ENCODE measurements at places on chromosomes 3 and 15.
A peak's percentile ranks its signal among the peaks of the same experiment; 100 is the strongest.

DNA sequence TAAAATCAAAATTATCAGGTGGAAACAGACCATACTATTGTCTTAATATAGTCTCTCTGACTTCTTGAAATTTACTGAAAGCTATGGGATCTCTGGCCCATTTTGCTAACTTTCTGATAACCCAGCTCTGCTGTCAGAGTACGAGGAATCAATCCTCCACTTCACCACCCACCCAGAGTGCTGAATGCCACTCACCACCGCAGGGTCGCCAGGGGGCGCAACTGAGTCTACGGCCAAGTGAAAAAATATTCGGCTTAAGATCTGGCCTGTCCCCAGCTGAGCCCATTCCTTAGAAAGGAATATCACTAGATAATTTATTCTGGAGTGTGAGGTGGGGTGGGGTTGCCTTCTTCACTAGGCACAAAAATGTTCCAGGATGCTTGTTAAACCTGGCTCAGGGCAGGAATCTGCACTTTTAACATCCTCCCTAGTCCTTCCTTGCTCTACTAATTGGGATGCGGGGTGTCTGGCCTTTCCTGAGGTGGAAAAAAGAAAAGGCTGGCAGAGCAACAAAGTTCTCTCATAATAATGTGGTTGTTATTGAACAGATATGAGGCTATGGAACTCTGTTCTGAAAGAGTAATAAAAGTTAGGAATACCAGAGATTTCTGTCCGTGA is 520.6 kb downstream of the MFSD1 start:
- no peak for DNase-seq

- no peak for DNase-seq
These were observed 65.3 kb downstream of the TGFBR2 start for GRCh38 chr3:30671527-30672286.

DNA sequence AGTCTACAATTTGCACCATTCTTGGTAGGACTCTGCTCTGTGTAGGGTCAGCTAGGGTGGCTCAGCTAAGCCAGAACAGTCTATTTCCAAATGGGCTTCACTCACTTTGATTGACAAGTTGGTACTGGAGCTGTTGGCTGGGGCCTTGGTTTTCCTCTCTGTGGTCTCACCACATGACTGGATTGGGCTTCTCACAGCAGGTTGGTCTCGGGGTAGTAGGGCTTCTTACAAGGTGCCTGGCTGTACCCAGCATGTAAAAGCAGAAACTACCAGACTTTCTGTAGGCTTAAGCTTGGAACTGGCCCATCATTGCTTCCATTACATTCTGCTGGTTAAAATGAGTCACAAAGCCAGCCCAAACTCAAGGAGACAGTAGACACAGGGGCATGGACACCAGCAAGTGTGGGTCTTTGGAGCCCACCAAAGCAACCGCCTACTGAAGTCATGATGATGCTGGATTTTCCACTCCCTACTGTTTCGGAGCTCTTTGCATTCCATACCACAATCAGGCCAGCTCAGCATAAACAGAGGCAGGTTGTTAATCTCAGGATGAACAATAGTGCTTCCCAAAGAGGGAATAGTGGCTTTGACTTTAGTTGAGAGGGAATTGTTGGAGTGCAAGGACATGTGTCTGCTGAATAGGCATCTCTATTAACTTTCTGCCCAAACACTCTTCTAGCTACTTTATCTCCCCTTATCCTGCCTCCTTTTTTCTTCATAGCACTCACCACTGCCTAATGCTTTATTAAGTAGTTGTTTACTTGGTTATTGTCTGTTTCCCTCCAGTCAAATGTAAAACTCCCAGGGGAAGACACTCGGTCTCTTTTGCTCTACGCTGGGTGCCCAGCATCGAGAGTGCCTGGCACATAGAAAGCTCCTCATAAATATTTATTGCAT is 78.0 kb upstream of the RARB start:
- DNase-seq: no peak

DNA sequence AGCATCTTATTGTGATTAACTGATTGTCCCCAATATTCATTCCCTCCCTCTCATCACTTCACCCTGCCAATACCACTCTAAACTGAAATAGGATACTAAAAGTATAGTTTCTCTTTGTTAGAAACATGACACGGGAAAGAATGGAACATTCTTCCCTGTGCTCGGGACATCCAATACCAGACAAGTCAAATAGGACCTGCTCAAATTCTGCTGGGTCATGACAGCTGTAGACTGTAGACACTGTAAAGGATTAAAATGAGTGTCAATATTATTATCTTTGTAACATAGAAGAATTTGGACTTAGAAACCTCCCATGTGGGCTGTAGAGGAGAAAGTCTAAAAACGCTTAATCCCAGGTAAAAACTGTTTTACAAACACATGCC is 315.0 kb upstream of the NR2E3 start:
- no peak for DNase-seq

GRCh38 chr3:41033956-41034519 is 165.3 kb upstream of the CTNNB1 start:
- DNase-seq: no peak

GRCh38 chr15:37098468-37099318 is 1.7 kb downstream of the MEIS2 start:
- DNase-seq: no peak

DNA sequence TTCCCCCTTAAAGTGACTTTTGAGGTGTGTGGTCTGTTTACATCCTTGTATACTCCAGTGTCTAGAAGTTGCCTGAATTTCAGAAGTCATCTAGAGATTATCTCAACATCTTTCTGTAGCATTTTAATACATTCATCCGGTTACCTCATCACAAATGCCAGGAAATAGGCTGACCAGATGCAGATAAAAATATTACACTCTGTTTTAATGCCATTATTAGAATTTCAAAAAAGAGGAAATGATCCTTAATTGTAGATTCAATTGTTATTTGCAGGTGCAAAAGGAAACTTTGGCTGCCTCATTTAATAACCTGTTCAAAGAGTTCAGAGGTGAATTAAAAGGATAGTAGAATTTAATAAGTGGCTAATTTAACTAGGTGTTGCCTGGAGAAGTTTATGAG is 290.9 kb downstream of the C3orf38 start:
- DNase-seq: no peak

DNA sequence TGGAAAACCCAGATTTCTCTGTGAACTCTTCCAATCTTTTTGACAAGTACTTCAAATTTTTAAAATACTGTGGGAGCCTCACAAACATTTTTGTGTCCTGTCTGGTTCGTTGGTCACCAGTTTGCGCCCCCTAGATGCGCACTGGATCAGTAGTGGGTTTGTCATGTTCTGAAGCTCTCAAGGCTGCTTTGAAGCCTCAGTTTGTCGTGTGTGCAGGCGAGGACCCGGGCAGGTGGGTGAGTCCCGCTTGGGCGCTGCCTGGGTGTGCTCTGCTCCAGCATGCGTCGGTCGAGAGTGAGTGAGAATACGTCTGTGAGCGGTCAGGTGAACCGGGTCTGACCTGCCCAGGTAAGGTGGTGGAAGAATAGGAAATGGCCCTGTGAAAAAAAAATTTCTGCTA is 17.3 kb upstream of the AEN start:
- no peak for DNase-seq

DNA sequence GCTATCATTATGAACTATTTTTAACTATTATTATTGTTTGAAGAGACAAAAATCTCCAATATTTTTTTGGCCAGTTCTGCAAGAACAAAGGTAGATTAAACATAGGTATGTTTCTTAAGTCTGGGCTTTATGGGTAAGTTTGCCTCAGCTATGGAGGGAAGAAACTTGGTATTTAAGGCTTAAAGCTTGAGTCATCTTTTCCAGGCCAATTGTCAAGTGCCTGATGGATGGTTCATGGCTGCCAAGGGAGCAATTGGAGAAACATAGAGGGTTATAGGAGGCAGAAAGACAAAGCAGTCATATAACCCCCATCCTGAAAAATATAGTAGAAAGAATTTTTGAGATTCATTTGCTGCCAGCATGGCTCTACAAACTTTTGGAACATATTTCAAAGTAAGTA is 7.2 kb upstream of the STAC start:
- no peak for DNase-seq

- DNase-seq: no peak
These were observed 37.2 kb upstream of the BLM start for GRCh38 chr15:90679959-90680358.

DNA sequence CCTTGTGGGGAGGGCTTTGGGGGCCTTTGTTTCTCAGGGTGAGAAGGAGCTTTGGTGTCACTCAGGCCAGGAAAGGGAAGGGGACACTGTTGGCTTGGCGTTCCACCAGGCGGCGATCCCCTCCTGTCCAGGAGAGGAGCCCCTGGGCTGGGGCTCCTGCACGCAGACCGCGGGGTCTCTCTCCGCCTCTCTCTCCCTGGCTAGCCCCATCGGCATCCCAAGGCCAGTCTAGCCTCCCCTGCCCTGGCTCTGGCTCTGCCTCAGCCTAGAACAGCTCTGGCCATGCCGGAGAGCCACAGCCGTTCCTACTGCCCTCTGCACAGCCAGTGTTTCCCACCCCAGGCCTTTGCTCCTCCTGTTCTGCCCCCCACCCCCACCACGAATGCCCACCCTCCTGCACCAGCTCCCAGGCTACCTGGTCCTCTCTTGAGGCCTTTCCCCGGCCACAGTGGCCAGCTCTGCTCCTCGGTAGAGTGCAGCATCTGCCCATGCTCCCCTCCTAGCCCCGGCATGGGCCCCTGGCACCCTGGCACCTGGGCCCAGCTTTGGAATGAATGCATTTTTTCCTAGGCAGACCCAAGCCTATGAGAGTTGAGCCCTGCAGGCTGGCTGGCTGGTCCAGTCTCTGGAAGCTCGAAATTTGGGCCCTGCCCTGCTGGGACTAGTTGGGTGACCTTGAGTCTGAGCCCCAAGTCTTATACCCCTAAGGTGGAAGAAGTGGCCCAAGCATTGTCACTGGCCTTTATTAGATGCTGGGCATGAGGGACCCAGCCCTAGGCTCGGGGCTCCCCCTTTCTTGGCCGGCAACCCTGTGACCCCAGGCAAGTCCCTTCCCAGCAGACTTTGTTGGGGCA is 2.4 kb downstream of the PLXNA1 start:
- DNase-seq: no peak

- DNase-seq: no peak
These were observed 53.7 kb downstream of the NR1I2 start for GRCh38 chr3:119835556-119835955.

GRCh38 chr3:110066206-110066605 is 728.9 kb upstream of the DPPA4 start:
- no peak for DNase-seq

DNA sequence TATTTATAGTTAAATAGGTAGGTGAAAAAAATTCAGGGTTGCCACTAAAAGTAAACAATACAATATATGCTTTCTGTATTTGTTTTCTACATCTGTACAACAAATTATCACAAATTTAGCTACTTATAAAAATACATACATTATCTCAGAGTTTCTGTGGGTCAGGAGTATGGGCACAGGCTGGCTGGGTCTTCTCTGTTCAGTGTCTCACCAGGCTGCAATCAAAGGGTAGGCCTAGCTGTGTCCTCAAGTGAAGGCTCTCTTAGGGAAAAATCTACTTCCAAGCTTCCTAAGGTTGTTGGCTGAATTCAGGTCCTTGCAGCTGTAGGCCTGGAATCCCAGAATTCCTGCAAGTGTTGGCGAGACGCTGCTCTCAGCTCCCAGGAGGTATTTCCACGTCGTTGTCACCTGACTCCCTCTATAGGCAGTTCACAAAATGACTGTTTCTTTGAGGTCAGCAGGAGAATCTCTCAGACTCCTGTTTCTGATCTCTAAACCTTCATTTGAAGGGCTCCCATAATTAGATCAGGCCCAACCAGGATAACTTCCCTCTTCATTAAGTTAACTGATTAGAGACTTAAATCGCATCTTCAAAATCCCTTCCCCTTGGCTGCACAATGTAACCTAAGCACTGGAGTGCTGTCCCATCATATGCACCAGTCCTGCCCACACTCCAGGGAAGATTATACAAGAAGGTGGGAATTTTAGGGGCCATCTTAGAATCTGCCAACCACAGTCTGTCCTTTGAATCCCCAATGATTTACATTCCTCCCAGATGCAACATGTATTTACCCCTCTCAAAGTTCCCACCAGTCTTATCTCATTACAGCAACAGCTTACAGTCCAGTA is 296.6 kb downstream of the SUCLG2 start:
- no peak for DNase-seq

GRCh38 chr3:14524311-14524711 is 15.8 kb downstream of the GRIP2 start:
- DNase-seq: no peak

DNA sequence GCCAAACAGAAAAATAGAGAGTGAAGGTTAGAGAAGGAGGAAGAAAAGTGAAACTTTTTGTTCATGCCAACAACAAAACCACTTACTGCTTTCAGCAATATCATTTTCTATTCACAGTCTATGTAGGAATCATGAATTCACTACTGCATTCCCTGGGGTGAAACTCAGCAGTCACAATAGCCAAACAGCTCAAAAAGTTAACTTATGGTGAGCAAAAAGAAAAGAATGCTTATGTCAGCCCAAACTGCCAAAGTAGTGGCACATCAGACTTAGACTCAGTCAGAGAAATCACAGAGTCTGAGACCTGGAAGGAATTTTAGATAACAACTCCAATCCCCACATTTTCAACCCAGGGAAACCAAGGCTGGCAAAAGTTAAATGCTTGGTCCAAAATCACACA is 238.7 kb upstream of the TMCO5A start:
- DNase-seq: no peak

DNA sequence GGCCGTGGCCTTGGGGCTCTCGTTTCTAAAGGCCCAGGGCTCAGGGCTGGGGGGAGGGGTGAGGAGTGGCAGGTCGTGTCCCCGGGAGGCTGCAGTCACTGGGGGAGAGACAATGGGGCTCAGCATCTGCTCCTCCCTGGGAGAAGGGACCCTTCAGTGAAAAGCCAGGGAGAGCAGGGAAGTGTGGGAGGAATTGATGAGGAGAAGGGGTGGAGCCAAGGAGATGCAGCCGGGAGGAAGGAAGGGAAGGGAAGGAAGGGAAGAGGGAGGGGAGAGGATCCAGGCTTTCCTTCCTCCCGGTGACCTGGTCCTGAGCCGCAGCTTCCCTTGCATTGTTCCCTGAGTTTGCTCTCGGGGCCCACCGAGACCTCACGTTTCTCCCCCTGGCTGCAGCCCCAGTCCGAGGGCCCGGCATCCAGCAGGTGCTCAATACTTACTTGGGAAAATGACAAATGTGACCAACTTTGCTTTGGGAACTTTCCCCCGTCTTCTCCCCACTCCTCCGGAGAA is 1.4 kb upstream of the ZNF710 start:
- DNase-seq: no peak

GRCh38 chr3:128617270-128617556 is 33.4 kb downstream of the RPN1 start:
- no peak for DNase-seq

- DNase-seq: no peak
These were observed 34.7 kb downstream of the AADACL2 start for GRCh38 chr3:151768393-151768930.

DNA sequence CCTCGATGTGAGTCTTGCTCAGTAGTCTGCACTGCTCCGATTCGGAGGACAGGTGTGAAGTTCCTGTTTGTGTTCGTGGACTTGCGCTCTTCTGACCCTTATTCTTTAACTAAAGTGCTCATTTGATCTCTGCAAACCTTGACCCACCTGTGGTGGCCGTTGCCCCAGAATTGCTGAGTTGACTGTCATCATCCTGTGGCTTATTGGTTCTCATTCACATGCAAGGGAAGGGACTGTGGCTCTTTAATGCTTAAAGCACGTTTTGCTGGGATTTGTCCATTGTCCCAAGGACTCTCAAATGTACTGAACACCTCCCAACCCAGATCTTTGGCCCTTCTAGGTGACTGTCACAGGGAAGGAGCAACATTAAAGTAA is 13.4 kb downstream of the SYNM start:
- DNase-seq: no peak

- no peak for DNase-seq
These were observed 767.7 kb upstream of the CFAP20DC start for GRCh38 chr3:59817511-59817910.

- no peak for DNase-seq
These were observed 32.0 kb upstream of the MBNL1 start for GRCh38 chr3:152236716-152237115.

- DNase-seq: peak; percentile 68
These were observed 2.5 kb downstream of the ANP32A start for GRCh38 chr15:68818066-68818768.
